Fibroblast of mammary gland (primary cell): ENCODE measurements at places on chromosomes 6 and 20.

DNA sequence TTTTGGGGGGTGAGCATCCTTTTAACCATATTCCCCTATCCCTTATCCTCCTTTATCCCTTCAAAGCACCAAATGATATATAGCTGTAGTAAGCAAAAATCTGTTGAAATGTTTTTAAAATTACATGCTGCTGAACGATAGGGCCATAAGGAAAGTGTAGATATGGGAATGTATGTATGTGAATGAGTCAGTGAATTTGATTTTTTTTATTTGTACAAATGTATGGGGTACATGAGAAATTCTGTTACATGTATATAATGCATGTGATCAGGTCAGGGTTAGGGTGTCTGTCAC is 327.2 kb downstream of the ZFAND3 start:
- DNase-seq, result no peak

- DNase-seq, result peak; percentile 34
Observed at GRCh38 chr6:85864453-85865401, 222.0 kb upstream of the SYNCRIP start.

DNA sequence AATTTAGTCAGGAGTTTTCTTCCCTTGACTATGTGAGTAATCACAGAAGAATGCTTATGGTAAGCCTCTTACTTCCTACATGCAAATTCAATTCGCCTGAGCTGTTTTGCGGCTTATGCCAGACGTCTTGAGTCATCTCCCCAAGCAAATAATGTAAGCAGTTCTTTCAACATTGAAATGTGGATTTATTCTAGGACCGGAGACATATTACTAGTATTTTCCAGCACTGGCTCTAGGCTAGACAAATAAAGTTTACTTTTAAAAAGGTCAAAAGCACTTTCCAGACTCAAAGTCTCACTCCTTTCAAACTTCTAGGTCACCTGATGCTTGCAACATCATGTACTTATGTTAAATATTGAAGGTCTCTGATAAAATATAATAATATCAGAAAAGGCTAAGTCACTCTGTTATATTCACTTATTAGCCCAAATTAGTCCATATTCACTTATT is 38.1 kb upstream of the NOX3 start:
- peak; percentile 99 for DNase-seq

DNA sequence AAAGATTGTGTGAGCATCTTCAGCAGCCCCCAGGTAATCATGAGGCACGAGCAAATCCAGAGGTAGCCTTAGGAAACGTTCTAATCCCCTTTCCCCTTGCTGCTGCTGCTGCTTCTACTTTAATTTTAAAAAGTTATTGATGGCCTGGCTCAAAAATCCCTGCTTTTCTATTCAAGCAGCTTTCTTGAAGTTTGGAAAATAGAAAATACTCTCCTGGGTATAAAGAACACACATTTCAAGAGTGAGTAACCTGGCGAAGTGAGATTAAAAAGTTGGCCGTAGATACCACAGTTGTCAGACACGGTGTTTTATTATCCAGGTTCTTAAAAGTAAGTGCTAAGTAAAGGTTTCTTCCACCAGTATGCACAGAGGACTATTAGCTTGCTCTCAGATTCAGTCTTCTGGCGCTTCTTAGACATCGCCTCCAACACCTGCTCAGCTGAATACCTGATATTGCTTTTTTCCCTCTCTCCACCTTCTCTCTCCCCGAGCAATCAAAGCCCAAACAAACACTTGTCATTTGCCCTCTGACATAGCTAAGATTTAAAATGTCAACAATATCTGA is 150.7 kb downstream of the EDN3 start:
- DNase-seq, result no peak

- DNase-seq, result no peak
Observed at GRCh38 chr20:63966944-63967322, 2.8 kb downstream of the ZNF512B start.

DNA sequence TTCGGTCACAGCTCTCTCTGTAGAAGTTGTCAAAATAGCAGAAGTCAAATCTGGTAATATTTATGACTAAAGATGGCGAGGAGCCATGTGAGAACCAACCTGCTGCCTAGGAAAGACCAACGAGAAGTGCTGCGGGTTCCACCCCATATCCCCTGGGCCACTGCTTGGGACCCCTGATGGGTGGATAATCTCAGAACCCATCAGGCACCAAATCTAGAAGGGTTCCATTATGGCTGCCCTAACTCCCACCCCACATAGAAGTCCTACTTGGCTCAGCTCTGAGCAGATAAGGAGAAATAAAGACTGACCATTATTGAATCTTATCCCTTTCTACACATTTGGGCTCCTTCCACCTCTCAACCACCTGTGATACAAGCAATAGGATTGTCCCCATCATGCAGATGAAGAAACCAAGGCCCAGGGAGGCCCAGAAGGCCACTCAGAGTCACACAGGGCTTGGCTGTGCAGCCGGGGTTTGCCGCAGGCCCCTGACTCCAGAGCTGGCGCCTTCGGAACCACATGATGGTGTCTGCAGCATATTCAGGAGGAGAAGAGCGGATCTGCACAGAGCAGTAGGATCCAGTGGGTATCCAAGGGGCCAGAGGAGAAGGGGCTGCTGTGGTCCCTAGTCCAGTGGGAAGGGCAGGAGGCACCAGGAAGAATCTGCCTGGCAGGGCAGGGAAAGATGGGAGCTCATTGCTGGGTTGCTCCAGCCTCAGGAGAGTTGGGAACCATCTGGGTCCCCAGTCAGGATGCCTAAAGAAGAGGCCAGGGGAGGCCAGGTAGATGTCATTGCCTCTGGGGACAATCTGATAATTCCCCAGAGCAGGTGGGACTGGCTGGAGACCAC is 9.6 kb upstream of the PCMTD2 start:
- DNase-seq, result no peak

- no peak for DNase-seq
Observed at GRCh38 chr6:13789746-13790145, 24.6 kb downstream of the MCUR1 start.

DNA sequence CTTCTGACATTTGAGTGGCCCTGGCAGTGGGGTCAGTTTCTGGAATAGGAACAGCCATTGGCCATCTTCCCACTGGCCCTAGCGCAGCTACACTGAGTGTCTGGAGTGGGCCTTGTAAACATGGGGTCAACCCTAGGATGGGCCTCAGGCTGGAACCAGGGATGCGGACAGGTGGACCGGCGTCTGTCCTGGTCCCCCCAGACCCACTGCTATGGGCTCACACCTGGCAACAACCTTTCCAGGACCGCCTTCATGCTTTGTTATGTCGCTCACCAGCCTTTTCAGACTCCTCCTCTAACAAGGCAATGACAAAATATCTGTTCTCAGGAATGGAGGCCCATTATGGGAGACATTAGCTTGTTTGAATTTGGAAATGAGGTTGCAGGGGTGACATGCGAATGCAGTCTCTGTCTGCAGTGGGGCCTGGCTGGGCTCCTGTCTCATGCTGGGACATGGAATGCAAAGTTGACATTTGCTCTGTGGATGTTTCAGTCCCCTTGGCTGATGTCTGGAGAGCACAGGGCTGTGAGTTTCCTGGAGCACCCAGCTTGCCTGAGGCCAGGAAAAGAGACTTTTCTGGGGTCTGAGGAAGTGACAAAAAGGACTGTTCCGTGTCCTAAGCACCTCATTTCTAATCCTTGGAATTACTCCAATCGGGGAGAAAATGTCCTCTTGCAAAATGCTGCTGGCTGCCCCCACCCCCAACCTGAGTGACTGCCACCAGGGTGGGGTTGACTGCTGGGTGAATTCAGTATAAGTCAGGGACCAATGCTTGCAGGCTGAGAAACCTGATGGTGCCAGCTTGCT is 98.7 kb upstream of the PMEPA1 start:
- no peak for DNase-seq

GRCh38 chr6:14706378-14706929 is 539.4 kb upstream of the JARID2 start:
- peak; percentile 100 for DNase-seq

GRCh38 chr20:63060057-63060991 is 53.6 kb upstream of the BHLHE23 start:
- peak; percentile 61 for DNase-seq

DNA sequence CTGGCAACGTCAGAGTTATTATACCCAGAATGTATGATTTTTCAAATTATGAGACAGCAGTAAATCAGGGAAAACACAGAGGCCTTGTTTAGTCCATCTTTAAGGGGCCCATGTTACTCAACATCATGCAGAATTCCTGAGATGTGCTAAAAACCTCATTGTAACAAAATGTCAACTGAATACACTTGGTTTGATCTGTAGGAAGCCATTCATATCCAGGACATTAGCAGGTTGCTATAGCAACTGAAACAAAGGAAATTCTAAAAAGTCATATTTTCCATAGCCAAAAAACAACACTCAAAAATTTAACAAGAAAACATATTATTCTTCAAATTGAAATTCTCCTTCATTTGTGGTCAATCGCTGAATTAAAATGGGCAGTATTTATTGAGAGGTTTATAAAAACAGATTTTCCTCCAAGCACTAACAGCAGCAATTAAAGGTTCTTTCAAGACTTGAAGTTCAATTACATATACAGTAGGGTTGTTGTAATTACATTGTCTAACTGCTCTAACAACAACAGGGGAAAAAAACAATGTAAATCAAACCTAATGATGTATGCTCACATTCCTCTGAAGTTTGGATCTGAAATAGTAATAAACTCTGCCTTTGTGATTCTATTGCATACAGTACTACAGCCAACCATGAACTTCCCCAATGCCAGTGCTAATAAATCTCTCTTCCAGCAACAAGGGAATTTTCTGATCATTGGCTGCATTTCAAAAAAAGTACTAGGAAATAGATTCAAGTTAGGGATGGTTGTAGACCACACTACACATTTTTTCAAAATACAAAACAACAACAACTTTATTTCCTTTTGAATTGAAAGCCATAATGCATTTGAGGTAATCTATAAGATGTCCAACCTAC is 34.9 kb downstream of the COL12A1 start:
- DNase-seq, result no peak

- DNase-seq, result no peak
Observed at GRCh38 chr6:29232725-29233124, 62.0 kb downstream of the OR2J2 start.

DNA sequence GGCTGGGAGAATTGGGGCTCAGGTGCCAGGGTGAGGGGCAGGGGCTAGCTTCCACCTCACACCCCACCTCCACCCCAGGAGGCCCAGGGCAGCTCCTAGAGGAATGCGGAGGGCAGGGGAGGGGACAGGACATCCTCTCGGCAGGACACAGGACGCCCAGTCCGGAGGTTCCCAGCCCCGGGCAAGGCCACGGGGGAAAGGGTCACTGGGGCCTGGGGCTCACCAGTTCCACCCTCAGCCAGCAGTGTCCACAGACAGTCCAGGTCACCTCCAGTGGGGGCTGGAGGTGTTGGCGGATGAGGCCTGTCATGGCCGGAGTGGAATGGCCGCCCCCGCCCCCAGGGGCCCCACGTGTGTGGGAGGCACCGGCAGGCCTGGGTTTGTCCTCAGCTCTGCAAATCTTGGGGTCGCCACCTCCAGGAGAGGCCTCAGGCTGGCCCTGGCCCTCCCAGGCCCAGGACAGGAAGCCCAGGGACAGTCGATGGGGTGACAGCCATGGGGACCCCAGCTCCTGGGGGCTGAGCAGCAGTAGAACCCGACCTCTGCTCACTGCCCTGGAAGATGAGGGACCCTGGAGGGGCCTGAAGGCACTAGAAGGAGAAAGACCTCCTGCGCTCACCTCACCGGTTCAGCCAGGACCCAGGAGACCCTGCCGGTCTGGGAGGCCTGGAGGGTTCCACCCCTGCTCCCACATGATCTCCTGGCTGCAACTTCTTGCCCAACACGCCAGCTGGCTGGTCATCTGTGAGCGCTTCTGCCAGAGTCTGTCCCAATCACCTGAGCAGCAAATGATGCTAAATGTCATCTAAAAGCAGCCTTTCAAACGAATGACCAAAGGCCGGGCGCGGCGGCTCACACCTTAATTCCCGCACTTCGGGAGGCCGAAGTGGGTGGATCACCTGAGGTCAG is 13.0 kb upstream of the ABHD16B start:
- no peak for DNase-seq

- DNase-seq, result no peak
Observed at GRCh38 chr6:5325173-5325572, 63.9 kb downstream of the FARS2 start.

- no peak for DNase-seq
Observed at GRCh38 chr20:47764154-47764733, 21.0 kb downstream of the SULF2 start.

- no peak for DNase-seq
Observed at GRCh38 chr6:26131618-26132017, 44.4 kb downstream of the HFE start.
